Heart left ventricle (tissue), 16 donors: ENCODE measurements at places on chromosomes 11 and 22. TPM values are rescaled to one million over a fixed set of nuclear protein-coding genes. Genes with fewer than 3 reads are reported as not detected.

Gene NCAPH2
- polyA plus RNA-seq = 43.3 TPM

Gene EHF
- polyA plus RNA-seq = 0.26 TPM

Gene CASP5
- 0.10 TPM for polyA plus RNA-seq

Gene TRIM51
- polyA plus RNA-seq = not detected

Gene OR52H1
- not detected for polyA plus RNA-seq

Gene ROBO4
- 17.7 TPM for polyA plus RNA-seq

Gene TENM4
- 0.71 TPM for polyA plus RNA-seq

Gene SCUBE2
- polyA plus RNA-seq = 0.08 TPM

Gene STK33
- polyA plus RNA-seq = 9.9 TPM

Gene KCNJ11
- polyA plus RNA-seq = 22.3 TPM

Gene MS4A4A
- 4.3 TPM for polyA plus RNA-seq

Gene CD6
- 0.08 TPM for polyA plus RNA-seq

Gene MMP27
- not detected for polyA plus RNA-seq

Gene APBB1
- 69.5 TPM for polyA plus RNA-seq

Gene CSF2RB
- polyA plus RNA-seq = 0.69 TPM

Gene ZNF74
- 2.5 TPM for polyA plus RNA-seq

Gene HSPB2
- 59.8 TPM for polyA plus RNA-seq
